ENCODE measurements at places on chromosomes 2 and 18.

DNA sequence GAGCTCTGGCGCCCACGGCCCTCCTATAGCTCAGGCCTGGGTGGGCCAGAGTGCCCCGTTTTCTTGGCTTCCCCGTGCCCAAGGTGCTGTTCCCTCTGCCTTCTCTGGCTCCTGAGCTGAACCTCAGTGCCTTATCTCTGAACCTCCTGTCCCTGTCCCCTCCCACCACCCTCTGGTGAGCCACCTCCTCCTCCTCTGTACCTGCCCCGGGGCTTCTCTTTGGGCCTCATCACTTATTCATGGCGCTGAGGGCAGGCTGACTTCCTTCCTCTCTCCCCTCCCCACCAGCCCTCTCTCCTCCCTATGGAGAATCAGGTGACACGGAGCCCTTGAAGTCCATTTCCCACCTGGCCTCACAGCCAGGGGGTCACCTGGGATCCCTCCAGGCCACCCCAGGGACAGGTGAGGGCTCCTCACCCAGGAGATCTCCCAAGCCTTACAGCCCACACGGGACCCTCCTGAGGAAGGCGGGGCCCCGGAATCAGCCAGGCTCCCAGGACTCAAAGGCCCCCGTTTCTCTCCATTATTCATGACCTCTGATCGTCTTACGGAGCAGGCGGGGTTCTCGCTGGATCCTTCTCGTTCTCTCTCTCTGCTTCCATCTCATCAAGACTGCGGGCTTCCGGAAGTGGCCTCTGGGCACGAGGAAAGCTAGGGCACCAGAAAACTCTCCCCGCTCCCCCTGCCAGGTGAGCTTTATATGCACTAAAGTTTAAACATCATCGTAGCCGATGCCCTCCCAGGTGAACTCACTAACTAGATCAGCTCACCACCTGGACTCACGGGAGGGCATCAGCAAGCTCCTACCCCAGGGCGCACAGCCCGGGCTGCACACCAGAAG lies at the start of gene LOXHD1:
LOXHD1 (minus strand) TSS at position 106 of the 841 bp plus-strand sequence. CDS start 187 bp downstream, outside the sequence.
- DNase-seq, result no peak

- DNase-seq, result no peak
Measured at GRCh38 chr18:9613550-9614400, 584 bp downstream of the PPP4R1 start.

DNA sequence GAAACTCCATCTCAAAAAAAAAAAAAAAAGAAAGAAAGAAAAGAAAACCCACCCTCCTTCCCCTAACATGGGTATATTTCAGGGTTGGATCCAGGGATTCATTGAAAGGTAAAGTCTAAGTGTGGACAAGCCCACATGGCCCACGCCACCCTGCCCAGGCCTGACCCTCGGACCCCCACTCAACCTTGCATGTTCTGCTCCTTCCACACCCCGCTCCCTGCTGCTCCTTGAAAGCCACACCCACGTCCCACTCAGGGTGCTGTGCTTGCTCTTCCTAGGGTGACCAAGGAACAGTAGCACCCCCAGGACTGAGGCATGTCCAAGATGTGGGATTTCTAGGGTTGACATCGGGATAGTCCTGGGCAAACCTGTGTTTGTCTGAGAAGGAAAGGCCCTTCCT lies 172.7 kb upstream of the MYCN start:
- DNase-seq, result no peak

GRCh38 chr2:33062665-33063250 lies 116.0 kb downstream of the LTBP1 start:
- no peak for DNase-seq

GRCh38 chr2:216281316-216281715 lies 91.0 kb downstream of the MARCHF4 start:
- no peak for DNase-seq

DNA sequence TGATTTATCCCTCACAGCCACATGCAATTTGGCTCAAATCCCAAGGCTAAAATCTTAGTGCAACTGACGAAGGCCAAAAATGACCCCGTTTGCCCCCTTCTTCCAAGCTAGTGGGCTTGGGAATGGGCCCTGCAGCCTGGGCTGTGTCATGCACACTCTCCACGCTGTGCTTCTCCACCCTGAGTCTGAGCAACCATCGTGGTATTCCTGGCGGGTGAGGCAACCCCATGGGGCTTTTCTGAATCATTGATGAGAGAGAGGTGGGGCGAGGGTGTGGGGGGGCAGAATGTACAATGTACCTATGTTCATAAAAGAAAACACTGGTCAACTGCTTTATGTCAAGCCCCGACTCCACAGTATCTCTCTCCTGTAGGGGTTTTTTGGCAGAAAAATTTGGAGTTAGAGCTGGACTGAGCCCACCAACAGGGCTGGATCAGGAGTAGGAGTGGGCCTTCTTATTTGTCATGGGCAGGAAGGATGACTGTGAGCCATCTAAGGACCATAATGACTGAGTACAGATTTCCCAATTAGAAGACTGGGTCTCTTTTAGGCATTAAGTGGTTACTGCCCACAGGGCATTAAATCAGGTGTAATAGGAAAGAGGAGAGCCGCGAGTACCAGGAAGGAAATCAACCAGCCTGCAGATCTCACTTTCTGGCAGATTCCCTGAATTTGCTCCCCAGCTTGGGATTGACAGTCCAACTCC lies 8.9 kb downstream of the SULT1C2 start:
- DNase-seq, result no peak

DNA sequence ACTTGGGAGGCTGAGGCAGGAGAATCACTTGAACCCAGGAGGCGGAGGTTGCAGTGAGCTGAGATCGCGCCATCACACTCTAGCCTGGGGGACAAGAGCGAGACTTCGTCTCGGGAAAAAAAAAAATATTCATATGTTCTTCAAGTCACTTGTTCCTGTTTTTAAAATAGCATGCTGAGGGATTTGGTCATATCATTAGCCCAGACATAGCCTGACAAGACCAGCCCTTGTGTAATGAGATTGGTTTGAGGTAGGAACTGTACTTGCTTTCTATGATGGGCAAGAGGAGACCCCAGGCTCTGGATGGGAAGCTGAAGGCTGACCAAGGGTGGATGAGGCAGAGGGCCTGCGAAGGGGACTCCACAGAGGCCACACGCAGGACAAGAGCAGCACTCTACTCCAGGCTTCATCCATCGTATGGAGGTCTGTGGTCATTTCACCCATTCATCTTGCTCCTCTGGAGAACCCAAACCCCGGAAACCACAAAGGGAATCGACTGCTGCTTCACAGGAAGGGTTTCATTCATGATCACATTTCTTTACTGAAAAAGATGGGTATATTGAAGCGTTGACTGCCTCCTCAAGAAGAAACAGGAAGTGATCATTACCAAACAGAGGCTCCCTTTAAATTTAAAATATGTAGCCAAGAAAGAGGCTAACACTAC lies 87.1 kb upstream of the ZNF397 start:
- DNase-seq, result no peak

GRCh38 chr2:100786297-100786658 lies 33.7 kb upstream of the NPAS2 start:
- no peak for DNase-seq

DNA sequence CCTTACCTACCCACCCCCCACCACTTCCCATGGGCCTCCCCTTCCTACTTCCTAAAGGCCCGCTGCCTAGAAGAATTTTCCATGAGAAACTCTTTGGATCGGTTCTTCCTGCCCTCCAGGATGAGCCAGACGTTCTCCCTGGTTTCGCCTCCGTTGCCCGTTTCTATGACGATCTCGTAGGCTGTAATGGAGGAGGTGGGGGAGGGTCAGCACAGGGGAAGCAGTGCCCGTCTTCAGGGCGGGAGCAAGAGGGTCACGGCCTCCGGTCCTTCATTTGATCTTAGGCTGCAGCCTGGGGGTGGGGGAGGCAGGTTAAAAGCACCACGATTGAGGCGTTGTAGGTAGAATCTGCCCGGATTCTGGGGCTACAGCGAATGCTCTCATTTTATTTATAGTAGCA lies 172.0 kb downstream of the LOXHD1 start:
- no peak for DNase-seq

DNA sequence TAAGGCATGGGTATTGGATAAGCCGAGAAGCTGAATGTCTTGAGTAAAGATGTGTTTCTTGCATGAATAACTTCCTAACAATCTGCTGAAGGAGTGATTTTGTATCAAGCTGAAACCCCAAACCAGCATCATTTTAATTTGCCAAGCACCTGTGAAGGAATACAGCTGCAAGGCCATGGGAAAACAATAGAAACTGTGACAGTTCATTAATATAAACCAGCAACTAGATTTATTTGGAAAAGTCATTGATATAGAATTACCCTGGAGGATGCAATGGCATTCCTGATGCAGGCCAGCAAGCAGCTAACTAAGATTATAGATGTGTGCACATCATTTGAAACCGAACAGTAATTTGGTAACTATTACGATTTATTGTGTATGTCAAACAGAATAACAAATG lies 155.7 kb upstream of the TCF4 start:
- no peak for DNase-seq

GRCh38 chr18:53380063-53380639 lies 844.3 kb downstream of the MBD2 start:
- no peak for DNase-seq

DNA sequence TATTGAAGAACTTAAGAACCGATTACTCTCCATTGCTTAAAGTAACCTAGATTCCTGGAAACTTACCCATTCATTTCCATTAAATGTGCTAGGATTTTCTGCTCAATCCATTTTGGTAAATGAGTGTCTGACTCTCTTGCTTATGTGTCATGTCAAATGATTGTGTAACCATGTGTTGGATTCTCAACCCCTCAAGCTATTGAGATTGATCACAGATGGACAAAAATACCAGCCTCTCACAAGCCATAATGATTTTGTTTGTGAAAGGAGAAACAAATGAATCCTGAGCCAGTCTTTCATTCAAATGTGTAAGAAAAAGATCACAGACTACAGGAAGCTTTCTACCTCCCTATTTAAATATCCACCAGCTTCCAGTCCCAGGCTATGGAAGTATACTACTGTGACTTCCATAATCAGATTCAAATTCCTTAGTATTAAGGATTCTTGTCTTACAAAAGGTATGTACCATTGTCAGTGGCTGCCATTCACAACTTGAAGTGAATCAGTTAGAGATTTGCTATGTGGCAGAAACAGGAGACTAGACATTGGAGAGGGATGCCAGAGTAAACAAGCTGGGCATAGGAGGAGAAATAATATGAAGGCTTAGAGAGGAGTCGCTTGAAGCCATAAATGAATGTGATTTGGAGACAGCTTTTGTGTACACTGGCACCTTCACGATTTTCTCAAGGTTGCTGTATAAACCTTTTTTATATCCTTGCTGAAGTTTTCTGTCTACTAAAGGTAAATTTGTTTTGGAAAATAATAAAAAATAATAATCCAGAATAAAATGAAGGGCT lies 498.5 kb upstream of the SETBP1 start:
- no peak for DNase-seq

DNA sequence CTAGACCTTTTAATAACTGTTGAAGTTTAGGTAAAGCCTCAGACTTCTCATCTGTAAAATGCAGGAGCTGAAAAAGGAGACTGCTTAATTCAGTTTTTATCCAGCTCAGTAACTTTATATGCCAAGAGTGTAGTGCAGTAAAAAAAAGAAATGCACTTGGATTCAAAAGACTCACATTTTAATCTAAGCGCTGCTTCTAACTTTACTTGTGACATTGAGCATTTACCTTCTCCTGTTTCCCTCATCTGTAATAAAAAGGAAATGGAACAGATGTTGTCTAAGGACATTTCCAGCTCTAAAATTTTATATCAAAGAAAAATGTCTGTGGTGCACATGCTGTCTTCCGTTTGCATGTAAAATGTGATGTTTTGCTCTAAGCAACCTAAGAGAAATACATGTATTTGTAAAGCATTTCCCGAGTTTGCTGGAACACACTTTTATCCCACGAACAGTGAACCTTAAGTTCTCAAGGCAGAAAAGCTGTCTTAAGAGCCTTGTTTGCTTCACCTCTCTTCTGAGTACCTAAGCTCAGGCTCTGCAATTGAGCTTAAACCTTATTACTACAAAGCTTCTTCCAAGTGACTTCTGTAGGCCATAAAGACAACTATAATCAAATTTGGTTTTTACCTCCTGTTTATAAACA lies 24.2 kb upstream of the TANK start:
- DNase-seq, result no peak

GRCh38 chr18:8741532-8741931 lies 36.2 kb downstream of the MTCL1 start:
- DNase-seq, result no peak

DNA sequence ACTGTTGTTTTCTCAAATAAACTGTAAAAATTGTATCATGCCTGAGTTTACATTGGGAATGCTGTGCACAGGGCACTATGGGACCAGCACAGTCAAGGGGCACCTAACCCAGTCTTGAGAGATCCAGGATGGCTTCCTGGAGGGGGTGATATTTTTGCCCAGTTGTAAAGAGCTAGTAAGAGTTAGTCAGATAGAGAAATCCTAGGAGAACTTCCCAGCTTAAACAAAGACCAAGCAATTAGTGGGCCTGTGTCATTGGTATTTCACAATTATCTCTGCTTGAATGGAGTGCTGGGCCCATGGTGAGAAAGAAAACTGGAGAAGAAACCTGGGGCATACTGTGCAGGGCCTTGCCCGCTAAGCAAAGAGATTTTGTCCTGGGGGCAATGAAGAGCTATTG lies 12.2 kb downstream of the XDH start:
- DNase-seq, result no peak

GRCh38 chr2:127503491-127503890 lies 22.8 kb downstream of the IWS1 start:
- no peak for DNase-seq

GRCh38 chr2:195320413-195320973 lies 336.5 kb upstream of the SLC39A10 start:
- no peak for DNase-seq

DNA sequence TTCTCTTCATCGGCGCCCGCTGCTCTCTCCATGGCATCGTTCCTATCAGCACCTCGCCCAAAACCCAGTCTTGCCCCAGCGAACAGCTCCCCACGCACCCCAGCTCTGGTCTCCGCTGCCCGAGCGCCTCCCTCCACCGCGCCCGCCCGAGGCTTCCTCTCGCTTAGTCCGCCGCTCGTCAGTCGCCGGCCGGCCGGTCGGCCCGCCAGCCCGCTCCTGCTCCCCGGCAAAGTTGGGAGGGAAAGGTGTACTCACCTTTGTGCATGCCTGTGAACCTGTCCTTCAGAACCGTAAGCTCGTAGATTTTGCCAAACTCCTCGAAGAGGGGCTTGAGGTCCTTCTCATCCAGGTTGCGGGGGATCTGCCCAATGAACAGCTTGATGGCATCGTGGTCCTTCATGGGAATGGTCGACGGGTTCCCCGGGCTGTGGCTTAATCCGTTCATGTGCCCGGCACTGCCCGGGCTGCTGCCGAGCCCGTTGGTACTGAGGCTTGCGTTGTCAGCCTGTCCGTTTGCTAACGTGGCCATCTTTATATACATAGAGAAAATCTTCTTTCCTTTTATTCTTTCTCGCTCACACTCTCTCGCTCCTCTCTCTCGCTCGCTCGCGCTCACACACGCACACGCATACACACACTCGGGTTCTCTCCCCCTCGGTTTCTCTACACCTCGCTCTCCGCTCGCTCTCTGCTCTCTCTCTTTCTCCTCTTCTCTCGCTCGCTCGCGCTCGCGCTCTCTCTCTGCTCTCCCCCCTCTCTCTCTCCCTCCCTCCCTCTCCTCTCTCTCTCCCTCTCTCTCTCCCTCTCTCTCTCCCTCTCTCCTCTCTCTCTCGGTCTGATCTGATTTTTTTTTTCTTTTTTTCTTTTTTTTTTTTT lies at the start of gene CELF4:
CELF4 (minus strand) TSS at position 698 of the 876 bp plus-strand sequence.
- no peak for DNase-seq

All from cortex of kidney (tissue), 1 donor.